ENCODE measurements at places on chromosomes 7 and 10.
A peak's percentile ranks its signal among the peaks of the same experiment; 100 is the strongest.

- DNase-seq, result peak; percentile 10
Observed at GRCh38 chr10:124417895-124418725, 613 bp downstream of the OAT start.

DNA sequence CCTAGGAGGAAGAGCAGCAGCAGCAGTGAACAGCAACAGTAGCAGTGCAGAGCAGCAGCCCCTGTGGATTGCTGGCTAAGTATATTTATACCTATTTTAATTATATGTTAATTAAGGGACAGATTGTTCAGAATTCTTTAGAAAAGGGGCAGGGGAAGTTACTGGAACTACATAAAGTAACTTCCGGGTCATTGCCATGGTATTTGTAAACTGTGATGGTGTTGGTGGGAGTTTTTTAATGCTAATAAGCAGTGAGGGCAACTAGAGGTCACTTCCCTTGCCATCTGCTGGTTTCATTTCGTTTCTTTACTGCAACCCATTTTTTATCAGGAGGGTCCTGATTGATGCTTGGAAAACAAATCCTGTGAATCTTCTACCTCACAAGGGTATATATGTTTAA is 229.8 kb upstream of the PODXL start:
- DNase-seq, result no peak

DNA sequence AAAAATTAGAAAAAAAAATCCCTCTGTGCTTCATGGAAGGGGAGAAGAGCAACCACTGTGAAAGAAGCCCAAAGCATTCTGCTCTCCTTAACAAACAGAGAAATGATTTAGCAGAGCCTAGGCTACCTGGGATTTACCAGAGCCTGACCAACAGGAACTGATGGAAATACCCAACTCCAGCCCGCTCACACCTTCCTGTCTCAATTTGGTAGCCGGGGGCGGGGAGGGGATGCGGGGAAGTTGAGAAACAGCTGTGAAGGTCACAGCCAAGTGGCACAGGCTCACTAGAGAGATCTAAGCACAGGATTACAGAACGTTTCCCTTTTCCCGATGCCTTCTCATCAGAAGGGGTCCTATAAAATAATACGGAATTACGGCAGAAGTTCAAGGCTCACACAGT is 17.6 kb downstream of the RSU1 start:
- no peak for DNase-seq

- no peak for DNase-seq
Observed at GRCh38 chr7:140284062-140284461, 107.3 kb upstream of the KDM7A start.

DNA sequence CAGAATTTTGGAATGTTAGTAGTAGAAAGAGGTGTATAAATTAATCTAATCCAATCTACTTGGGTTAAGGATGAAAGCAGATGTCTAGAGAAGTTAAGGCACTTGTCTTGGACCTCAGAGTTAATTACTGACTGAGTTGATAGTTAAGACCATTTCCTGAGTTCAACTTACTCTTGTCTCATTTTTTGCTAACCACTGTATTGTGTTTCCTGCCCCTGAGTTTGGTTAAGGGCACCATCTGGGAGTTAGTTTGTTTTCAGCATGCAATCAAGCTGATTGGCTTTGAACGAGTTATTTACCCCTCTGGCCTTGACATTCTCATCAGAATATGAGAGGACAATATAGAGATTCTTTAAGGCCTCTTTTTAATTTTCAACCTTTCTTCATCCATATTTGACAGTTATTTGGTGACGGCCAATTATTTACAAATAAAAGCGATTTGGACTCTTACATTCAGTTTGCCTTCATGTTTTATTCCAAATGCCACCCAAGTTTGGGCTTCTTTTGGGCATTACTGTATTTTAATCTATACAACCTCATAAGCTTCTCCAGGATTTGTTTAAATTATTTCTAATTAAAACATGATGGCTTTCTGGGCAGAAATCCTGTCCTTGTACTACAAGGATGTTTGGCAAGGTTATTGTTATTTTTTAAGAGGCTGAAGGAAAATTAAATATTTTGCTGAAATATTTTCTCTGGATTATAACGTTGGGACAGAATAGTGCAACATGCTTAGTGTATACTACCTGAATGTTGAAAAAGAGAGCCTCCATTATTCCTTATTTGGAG is 225.0 kb downstream of the CACNB2 start:
- no peak for DNase-seq

DNA sequence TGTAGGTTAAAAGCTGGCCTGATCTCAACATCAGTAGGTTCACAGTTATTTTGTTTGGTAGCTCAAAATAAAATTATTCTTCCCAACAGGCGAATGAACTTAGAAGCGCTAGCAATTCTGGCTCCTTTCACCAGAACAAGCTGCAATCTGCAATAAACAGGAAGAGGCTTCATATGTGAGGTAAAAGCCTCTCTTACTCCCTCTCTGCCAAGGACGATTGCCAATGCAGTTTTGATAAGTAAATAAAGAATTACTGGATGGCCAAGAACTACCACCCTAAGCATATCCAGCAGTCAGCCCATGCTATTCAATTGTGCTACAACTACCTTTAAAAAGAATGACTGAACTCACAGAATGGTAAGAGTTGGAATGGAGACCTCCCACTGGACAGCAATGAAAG is 150.0 kb upstream of the LAMB4 start:
- peak; percentile 74 for DNase-seq

DNA sequence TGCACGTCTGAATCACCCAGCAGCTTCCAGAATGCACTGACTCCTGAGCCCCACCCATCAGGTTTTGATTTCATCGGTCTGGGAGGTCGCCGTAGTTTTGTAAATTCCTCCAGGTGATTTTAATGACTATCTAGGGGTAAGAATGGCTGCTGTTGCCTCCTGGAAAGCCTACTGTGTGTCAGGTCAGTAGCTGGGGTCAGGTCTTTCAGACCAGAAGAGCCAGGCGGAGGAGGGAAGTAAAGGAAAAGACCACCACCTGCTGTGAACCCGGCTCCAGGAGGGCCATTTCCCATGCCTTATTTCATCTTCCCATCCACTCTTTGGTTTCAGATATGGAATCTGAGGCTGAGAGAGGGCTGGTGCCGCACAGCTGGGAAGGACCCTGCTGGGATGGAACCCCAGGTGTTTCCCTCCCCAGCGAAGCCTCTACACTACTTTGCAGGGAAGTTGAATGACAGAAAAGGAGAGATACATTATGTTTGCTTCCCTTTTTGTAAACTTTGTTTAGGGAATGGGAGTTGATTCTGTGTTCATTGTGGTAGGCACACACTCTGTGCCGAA is 19.8 kb downstream of the ADAMTS14 start:
- no peak for DNase-seq

DNA sequence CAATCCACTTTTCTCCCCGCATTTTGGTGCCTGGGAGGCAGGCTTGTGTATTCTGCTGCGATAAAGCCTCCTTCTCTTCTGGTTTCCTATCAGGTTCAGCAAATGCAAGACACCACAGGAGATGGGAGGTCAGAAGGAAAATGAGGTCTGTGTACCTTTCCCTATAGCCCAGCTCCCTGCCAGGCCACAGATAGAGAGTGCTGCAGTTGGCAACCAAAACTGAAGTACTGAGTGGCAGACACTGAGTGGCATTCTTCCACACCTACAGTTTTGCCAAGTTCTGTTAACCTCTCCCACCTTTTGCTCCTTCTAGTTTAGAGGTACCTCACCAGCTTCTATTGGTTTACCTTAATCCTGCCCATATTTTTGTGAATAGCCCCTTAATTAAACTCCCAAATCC is 948.4 kb downstream of the SORCS1 start:
- no peak for DNase-seq

- no peak for DNase-seq
Observed at GRCh38 chr10:106502641-106503040, 661.9 kb downstream of the SORCS1 start.

- DNase-seq, result no peak
Observed at GRCh38 chr7:3991731-3992231, 690.3 kb upstream of the FOXK1 start.

DNA sequence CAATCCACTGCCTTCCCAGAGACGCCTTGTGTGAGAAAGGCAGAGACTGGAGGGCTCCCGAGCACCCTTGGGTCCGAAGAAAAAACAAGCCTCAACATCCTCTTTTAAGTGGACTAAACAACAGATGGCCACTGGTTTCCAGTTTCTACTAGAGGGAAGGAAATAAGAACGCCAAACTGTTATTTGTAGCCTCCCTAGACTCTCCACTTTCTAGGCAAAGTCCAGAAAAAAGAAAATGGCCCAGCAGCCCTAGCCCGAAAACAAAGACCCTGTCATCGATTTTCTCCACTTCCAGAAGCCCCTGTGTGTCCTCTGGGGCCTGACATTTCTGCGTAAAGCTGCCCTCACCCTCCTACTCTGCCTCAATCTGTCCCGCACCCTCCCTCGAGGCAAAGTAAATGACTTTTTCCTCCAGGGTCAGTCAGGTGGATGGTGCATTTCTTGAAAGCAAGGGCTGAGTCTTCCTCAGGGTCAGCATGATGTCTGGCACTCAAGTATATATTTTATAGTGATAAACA is 6.0 kb downstream of the RGS10 start:
- no peak for DNase-seq

- no peak for DNase-seq
Observed at GRCh38 chr10:86046845-86047460, 319.6 kb downstream of the GRID1 start.
